HEK293T (cell line): ENCODE measurements at places on chromosomes 13 and 19.

DNA sequence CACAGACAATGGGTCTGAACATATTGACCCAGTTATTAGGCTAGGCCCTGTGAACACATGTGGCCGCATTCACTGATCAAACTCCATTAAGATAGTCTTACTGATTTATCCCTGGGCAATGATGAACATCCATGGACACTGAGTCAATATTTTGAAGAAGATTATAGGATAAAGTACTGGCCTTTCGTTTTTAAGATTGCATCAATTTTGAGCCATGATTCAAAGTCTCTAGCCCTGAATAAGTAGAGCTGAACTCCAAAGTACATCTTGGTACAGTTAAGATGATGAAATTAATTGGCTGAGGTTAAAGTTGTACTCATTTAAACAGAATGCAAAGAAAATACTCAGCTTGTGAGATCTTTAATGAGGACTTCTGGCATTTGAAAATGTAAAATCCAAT is 1581.9 kb downstream of the EFNB2 start:
- DNase-seq, result no peak

GRCh38 chr19:6476155-6476895 is 5.3 kb downstream of the DENND1C start:
- peak; percentile 98 for DNase-seq

DNA sequence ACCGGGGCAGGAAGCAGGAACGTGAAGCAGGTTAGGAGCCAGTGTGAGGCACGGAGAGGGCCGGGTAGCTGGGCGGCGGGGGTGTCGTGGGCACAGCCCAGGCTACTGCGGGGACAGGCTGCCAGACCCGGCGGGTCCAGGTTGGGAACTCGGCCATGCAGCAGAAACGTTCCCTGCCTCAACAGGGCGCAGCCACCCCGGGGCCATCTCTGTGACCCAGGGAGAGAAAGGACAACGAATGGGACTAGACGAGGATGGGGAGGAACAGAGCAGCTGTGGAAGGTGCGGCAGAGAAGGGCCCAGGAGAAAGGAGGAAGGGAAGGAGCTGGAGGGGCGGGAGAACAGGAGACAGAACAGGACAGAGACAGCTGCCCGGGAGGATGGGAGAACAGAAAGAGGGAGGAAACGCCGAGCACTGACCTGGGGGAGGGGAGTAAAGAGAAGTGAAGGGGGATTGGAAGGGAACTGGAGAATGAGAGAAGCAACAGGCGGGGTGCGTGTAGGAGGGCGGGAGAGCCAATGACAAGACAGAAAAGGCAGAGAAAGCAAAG is 12.9 kb upstream of the GARIN5A start:
- no peak for DNase-seq

DNA sequence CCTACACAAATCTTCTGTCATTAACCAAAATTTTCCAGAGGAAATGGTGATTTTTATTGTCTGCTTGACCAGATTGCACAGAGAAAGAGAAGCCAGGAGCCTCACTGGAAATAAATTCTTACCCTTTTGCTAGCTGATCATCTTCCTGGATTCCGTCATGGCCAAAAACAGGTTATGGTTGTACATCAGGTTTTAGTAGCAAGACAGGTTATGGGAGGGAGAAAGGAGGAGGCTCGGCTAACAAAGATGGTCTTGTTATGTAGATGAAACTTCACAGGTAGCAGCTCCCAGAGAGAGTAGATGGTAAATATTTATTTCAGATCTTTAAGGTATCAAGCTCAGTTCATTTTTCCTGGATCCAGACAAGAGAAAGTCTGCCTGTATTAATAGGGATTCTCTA is 19.7 kb upstream of the CEACAM3 start:
- no peak for DNase-seq

GRCh38 chr13:112648101-112648500 is 41.7 kb upstream of the ATP11A start:
- DNase-seq, result no peak

- no peak for DNase-seq
Observed at GRCh38 chr13:30796132-30796572, 60.8 kb downstream of the ALOX5AP start.

DNA sequence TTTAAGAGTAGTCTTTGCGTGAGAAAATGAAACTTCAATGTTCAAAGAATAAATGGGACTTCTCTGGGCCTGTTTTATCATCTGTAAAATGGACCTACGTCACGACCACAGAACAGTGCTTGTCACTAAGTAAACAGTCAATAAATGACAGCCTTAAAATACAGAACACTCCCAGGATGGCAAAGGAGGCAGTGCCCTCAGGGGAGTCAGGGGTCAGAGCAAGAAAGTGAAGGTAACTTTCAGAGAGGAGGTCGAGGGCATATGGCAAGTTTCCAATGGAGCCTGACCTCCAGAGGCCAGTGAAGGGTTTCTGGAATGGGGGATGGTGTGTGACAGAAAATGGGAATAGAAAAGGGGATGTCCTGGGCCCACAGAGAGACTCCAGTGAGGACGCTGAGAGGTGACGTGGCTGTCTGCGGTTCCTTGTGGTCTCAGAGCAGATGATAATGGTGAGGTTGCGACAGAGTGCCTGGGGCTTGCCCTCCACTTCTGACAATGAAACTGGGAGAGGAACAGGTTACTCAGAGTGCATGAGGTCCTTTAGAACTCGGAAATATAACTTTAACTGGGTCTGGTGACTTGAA is 91.8 kb downstream of the UBL3 start:
- DNase-seq, result no peak

DNA sequence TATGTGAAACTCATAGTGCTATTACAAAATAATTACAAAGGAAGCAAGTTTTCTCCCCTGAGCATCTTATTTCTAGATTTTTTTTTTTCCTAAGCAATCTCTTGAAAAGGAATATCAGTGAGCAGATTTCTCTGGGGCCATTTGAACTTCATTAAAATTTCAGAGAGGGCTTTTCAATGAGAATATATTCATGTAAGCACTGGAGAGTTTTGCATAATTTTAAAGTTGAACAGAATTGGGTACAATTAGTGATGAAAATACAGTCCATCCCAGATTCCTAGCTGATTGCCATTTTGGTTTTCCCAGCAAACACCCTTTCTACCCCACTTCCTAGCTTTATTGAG is 66.8 kb upstream of the RNF113B start:
- no peak for DNase-seq

DNA sequence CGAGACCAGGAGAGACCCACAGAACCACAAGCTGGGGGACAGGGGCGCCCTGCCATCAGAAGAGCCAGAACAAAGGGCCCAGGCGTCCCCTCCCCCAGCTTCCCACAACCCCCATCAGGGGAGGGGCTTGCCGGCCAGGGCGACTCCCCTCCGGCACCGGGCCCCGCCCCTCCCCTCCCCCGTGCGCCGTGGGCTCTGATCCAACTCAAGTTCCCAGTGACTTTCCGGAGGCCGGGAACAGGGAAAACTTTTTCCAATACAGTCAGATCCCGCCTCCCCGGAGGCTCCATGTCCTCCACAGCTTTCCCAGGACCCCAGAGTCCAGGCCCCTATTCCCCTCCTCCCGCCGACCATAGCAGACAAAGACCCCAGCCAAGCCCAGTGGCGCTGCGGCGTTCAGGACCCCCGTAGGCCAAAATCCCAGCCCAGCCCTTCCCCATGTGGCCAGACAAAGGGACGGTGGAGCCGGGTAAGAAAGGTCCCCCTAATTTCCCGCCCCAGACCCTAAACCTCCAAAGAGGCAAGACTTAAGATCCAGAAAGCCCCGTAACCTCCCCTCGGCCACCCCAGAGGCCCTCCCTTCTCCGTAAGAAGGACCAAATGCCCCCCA is 673 bp downstream of the TEAD2 start:
- DNase-seq, result peak; percentile 69

DNA sequence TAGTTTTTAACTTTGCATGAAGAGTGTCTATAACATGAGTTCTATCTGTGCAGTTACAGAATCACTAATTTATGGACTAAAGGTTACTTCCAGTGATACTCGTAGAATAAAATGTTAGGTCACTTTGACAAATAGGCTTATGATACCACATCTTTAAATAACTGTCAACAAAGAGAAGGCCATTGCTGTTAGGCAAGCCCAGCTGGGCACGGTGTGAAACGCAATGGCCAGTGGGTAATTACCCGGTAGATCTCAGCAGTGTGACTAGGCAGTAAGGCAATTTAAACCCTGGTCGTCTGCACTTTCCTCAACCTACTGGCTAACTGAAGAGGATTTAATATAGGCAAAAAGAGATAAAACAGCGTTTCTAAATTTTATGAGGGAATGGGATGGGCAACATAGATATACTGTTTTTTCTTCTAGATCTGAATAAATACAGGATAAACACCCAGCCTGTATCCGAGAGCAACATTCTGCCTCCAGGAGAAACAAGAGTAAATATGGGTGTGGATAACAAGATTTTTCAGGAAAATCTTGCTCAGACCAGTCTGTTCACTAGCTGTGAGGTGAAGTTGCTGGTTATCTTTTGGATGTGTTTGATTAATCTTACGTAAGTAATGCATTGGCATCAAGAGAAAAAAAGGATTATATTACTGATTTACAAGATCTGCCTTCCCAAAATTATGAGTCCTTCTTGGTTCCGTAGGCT is 631.3 kb downstream of the EFNB2 start:
- DNase-seq, result no peak

- DNase-seq, result no peak
Observed at GRCh38 chr19:53365899-53366493, 491 bp downstream of the ZNF525 start.

- DNase-seq, result peak; percentile 50
Observed at GRCh38 chr13:29594710-29595379, 643 bp downstream of the SLC7A1 start.

DNA sequence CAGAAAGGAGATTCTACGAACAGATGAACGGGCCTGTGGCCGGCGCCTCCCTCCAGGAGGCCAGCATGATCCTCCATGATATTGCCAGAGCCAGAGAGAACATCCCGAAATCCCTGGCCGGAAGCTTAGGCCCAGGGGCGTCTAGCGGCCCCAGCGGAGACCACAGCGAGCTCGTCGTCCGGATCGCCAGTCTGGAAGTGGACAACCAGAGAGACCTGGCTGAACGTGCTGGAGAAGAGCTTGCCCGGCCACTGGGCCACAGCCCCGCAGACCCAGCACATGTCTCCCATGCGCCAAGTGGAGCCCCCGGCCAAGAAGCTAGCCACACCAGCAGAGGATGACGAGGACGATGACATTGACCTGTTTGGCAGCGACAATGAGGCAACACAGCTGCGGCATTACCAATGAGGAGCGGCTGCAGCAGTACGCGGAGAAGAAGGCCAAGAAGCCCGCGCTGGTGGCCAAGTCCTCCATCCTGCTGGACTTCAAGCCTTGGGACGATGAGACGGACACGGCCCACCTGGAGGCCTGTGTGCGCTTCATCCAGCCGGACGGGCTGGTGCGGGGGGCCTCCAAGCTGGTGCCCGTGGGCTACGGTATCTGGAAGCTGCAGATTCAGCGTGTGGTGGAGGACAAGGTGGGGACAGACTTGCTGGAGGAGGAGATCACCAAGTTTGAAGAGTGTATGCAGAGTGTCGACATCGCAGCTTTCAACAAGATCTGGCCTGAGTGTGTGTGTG is 78.8 kb upstream of the FRY start:
- no peak for DNase-seq

DNA sequence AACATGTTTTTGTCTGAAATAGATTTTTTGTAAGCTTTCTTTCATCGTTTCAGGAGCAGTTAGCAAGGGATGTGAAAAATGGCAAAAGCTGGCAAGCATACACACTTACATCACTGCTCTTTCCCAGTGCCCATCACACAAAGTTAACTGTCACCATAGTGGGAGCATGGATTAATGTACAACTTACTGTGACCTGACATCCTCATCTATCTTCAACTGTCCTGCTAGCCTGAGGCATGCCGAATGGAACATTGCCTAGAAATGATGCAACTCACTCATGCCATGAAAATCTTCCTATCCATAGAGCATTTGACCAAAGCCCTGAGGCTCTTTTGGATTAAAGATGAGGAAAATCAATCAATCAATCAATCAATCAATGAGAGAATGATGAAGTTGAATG is 491.7 kb upstream of the SLC10A2 start:
- DNase-seq, result no peak

- DNase-seq, result no peak
Observed at GRCh38 chr19:38640368-38640767, 7.1 kb upstream of the ACTN4 start.

DNA sequence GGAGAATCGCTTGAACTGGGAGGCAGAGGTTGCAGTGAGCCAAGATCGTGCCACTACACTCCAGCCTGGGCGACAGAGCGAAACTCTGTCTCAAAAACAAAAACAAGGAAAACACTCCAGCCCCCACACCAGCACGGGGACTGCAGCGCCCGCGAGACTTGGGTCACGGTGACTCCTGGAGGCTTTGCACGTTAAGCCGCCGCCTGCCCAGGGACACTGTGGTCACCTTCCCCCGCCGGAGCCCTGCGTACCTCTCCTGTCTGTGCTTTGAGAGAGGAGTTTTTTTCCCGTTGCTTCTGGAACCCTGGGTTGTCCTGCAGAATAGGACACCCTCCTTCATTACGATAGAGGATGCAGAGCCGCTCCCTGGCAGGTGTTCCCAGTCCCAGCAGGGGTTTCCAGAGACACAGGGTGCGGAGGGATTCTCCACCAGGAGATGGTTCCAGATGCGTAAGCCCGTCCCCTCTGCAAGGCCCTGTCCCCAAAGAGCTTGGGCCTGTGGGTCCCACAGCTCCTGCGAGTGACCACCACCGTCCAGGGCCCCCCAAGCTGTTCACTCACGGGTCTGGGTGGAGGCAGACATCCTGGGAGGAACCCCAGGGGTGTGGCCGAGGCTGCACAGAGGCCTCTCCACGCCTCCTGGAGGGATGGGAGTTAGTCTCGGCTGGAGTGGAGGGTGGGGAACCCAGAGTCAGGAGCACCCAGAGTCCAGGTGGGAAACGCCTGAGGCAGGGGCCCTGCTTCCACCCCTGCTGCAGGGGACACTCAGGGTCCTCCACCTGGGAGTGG is 42.8 kb upstream of the NDUFS7 start:
- no peak for DNase-seq
